NCI-H446 treated with DMSO at 0.1 percent for 48 hours (cell line): ENCODE measurements at places on chromosomes 6 and 20.

- DNase-seq, result no peak
These were observed 757.0 kb downstream of the PTPRT start for GRCh38 chr20:42432496-42433334.

GRCh38 chr6:138500045-138500665 is 861 bp upstream of the NHSL1 start:
- DNase-seq, result no peak

- no peak for DNase-seq
These were observed 31.8 kb downstream of the SYNE1 start for GRCh38 chr6:152605342-152605741.

GRCh38 chr6:160036790-160037206 is 67.9 kb downstream of the IGF2R start:
- no peak for DNase-seq

- DNase-seq, result no peak
These were observed 88.9 kb downstream of the COL12A1 start for GRCh38 chr6:75116946-75117345.

GRCh38 chr6:20868397-20869096 is 334.3 kb downstream of the CDKAL1 start:
- peak; percentile 64 for DNase-seq

DNA sequence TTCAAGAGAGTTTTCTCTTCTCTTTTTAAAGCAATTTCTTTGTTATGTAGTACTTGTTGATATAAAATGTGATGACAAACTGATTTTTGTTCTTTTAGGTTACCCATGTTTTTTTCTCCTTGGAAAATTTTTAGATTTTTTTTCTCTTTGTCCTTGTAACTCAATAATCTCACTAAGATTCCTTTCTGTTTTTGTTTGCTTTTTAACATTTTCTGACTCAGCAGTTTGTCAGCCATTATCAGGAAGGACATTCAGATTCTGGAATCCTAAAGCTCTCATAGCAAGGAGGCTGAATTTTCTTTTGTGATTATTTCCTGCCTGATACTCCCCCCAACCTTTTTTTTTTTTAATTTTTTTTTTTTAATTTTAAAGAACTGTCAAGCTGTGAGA is 75.2 kb upstream of the CITED2 start:
- no peak for DNase-seq
